ENCODE measurements at places on chromosomes 6 and 20.

GRCh38 chr6:68978411-68978810 is 343.3 kb downstream of the ADGRB3 start:
- DNase-seq: no peak

DNA sequence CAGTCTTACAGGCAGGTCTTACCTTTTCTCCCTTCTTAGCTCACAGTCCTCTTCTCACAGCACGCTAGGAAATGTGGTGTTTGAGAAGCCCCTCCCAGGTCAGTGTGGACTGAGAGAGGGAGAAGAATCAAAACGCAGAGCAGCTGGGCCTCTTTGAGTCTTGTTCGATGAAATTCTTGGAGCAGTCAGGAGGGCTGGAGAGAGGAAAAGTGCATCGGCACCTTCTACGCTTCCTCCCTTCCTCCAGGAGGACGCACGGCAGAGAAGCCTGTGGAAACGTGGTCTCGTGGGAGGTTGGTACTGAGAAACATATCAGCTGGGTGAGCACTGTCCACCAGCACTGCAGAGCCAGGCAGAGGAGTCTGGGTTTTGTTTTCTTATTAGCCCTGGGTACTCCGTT is 52.7 kb downstream of the TXLNB start:
- DNase-seq: no peak

GRCh38 chr20:8155812-8156211 is 23.7 kb downstream of the PLCB1 start:
- DNase-seq: no peak

DNA sequence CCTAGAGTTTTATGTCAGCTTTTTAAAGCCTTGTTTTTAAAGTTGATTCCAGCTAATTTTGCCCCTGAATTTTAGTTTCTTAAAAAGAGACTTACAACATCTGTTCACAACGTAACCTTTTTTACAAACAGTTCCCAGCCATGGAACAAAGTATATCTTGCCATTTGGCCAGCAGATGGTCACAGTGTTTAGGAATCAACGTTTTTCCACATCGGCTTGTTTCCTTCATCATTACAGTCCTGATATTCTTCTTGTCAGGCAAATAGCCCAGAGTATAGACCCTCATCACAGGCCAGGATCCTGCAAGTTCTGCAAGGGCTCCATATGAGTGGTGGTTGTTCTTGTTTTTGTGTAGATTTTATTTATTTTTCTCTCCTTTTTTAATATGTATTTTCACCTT is 341.7 kb upstream of the HTR1E start:
- DNase-seq: no peak

- DNase-seq: no peak
Measured at GRCh38 chr6:1470040-1470439, 80.7 kb downstream of the FOXF2 start.

DNA sequence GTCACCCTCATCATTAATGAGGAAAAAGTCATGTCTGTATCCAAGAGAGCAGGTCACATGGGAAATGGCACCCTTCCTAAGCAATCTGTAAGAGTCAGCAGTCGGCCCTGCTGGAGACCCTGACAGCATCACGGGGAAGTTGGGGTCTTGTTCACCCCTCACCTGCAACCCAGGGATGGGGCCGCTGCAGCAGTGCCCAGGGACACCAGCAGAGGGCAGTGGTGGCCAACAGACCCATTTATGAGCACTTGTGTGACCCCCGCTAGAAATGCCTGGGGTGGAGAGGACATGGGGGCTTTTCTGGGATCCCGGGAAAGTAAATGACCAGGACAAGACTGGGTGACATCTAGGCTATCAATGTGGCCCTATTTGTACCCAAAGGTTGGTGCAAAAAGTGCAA is 35.9 kb downstream of the ANKRD60 start:
- no peak for DNase-seq

GRCh38 chr6:15518057-15518456 is 144.8 kb downstream of the DTNBP1 start:
- peak; percentile 77 for DNase-seq

GRCh38 chr6:14732844-14733757 is 512.8 kb upstream of the JARID2 start:
- DNase-seq: peak; percentile 92

DNA sequence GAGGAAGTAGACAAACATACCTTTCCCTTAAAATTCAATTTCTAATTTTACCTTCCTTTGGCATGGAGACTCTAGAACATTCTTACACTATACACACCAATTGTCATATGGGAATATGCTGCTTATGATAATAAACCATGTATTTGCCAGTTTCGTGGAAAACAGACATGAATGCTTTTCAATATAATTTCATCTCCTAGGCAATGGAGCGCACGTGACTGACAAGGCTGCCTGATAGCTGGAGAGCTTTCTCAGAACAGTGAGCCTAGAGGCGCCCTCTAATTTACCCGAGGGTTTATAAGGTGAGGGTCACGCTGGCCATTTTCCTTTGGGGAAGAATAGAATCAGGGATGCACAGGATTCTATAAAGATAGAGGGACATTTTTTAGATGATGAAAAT is 56.5 kb downstream of the PRR18 start:
- no peak for DNase-seq

GRCh38 chr6:126337323-126337722 is 2.6 kb upstream of the CENPW start:
- no peak for DNase-seq

GRCh38 chr6:128240024-128240428 is 280.4 kb downstream of the PTPRK start:
- DNase-seq: no peak

- DNase-seq: no peak
Measured at GRCh38 chr6:128368213-128368944, 152.0 kb downstream of the PTPRK start.

DNA sequence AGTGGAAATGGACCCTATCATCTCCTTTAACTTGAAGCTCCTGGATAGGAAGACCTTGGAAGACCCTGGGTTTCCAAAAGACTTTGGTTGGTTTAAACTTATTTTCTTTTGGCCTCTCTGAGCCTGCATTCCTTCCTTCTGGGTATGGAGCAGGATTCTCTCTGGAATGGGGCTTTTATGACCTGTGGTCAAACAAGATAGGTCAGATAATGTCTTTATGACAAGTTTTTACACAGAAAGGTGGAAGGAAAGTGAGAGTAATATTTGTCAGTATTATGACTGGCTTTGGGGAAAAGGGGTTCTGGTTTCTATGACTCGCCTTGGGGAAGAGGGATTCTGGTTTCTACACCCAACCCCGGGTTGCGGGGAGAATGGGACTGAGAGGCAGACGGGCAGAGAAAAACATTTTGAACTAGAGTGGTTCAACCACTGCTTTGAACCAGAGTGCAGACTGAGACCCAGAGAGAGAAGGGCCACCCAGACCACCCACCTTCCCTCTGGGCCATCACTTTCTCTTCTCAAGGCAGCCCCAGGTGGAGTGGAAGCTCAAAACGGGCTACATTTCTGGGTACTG is 37.6 kb upstream of the KCNK5 start:
- DNase-seq: peak; percentile 57

GRCh38 chr6:90444160-90444714 is 142.6 kb downstream of the MAP3K7 start:
- DNase-seq: peak; percentile 66

GRCh38 chr6:135250234-135250633 is 69.1 kb downstream of the MYB start:
- no peak for DNase-seq

DNA sequence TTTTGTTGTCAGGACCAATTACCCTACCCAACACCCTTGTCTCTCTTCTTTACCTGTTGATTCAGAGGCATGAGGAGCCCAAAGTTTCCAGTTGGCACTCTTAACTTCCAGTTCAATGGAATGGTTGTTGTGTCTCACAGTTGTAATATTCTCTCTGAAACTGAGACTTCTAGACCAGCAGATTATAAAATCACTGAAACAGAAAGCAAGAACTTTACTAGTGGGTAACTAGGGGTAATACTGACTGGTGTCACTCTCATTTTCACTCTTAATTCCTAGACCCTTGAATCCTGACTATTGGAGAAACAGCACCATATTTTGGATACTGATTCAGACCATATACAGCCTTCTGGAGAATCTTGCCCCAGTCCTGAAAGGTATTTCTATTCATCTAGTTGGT is 140.2 kb upstream of the MMS22L start:
- DNase-seq: no peak

DNA sequence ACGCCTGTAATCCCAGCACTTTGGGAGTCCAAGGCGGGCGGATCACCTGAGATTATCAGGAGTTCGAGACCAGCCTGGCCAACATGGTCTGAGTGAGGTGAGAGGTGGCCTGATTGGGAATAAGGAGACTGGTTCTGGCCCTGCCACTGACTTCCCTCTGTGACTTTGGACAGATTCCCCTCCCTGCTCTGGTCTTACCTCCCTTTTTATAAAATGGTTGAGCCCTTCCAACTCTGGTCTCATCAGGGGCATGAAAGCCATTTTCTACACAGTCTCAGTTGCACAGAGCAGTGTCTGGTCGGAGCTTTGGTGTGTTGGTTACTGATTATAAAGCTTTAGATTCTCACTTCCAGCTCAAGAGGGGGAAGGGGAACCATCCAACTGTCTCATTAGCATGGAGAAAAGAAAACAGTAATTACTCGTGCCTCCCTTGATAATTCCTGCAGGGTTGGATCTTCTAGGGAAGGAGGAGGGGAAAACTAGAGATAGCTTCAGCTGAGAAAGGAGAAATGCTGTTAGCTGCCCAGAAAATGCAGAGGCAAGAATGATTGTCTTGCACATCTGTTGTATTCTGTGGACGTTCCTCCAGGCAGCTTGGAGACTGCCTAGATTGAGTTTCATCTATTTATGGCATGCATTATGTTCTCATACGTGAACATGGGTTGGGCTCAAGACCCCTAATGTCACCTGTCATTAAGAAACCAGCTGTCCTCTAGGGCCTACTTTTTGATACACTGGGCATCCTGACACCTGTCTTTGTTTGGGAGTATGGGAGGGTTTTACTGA is 30.4 kb downstream of the RALY start:
- DNase-seq: no peak

DNA sequence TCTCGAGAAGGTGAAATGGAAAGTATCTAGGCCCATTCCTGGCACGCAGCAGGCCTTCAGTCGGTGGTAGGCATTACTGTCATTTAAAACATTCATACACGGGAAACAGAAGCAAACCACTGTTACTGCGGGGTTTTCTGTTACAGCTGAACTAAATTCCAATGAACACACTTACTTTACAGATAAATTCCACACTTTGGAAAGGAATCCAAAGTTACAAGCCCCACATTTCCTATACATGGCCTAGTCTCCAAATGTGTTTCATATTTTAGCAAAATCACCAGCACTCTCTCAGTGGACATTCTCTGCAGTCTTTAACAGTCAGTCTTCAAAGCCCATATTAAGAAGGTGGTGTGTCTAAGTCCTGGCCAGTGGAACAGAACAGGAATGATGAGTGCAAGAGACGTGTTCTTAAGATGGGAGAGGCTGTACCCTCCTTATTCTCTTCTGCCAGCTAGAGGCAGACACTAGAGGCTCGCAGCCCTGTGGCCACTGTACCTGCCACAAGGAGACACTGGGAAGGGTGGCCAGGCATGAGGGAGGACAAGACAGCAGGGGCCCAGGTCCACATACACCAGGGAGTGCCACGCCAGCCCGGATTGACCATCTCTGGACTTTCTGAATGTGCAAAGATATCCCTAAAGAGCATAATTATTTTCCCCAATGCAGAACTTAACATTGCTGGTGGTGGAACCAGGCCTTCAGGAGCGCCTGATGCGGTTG is 76.4 kb downstream of the CDC5L start:
- no peak for DNase-seq

DNA sequence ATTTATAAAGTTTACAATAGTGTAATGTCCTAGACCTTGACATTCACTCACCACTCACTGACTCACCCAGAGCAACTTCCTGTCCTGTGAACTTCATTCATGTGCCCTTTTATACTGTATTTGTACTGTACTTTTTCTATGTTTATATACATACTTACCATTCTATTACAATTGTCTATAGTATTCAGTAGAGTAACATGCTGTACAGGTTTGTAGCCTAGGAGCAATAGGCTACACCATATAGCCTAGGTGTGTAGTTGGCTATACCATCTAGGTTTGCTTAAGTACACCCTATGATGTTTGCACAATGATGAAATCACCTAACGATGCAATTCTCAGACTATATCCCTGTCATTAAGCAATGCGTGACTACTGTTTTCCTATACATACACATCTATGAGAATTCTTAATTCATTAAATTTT is 17.5 kb downstream of the EDEM2 start:
- no peak for DNase-seq

DNA sequence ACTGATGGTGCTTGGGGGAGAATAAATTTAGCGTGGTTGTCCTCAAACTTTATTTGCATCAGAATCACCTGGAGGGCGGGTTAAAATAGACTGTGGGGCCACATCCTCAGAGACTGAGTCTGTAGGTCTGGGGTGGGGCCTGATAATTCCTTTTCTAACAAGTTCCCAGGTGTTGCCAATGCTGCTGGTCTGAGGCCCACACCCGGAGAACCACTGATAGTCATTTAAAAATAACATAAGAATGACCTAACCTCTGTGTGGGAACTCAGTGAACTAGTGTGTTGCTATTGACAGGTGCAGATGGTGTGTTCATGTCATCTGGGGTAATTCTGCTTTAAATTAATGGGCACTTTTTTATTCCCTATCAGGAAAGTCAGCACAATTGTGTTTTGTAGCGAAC is 64.8 kb downstream of the RTN4IP1 start:
- no peak for DNase-seq

DNA sequence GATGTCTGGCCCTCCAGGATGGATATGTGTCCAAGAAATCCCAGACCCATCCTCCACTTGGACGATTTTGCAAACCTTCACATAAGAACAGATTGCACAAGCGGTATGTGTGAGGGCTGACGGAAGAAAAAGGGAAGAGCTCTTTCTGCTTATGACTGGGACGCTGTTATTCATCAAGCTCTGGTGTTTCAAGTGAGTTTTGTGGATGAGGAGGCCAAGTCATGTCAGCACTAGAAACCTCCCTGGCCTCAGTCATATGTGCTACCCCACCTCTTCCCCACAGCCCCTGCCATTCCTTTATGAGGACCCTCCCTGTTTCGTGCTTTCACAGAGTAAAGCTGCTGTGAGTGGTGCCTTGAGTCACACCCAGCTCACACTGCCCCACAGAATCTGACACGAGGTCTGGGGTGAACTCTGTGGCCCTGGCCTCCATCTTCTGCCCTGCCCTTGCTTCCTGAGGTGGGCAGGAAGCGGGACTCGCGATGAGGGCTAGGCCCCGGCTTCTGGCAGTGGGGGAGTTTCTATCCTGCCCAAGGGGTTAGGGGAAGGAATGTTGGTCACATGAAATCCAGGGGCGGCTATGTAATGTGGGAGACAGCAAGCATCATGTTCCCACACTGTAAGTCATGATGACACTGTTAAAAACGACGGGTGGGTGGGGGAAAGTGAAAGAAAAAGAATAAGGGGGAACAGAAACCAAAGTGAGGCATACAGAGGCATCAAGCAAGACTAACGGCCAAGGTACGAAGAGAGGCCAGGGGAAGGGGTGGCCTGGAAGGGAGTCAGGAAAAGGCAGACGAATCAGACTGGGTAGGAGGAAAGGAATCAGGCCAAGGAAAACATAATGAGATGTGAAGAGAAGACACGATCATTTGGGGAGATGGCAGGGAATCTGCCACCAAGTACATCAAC is 78.1 kb downstream of the PRDM1 start:
- DNase-seq: no peak

All from islet precursor cell (in vitro differentiated cells).